Left hindlimb (tissue), 1 donor: ENCODE measurements at places on chromosomes 4 and X.

GRCh38 chrX:110477593-110478228, 119.1 kb downstream of the RTL9 start:
- peak; percentile 28 for DNase-seq

DNA sequence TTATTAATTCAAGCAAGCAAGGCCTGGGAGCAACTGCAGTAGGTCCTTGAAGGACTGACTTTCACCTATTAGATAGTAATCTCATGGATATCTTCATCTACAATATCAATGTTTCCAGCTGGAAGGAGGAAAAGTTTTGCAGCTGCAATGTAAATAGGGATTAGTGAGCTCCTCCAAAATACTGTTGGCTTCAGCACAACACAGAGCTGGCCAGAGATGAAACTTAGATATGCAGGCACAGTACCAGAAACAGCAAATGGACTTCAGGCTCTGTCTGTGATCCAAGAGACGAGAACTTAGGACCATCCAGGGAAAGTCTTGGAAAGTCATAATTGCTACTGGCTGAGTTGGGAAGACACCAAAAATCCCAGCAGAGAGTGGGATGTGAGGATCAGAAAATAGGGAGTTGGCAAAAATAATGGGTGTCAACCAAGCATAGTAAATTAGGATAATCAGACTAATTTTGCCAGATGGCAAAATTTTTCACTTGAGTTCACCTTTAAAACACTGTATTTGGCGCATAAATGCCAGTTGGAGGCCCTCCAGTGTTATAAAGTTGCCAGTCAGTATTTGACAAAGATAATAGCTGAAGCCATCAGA, 57.5 kb downstream of the PARM1 start:
- DNase-seq = peak; percentile 46

DNA sequence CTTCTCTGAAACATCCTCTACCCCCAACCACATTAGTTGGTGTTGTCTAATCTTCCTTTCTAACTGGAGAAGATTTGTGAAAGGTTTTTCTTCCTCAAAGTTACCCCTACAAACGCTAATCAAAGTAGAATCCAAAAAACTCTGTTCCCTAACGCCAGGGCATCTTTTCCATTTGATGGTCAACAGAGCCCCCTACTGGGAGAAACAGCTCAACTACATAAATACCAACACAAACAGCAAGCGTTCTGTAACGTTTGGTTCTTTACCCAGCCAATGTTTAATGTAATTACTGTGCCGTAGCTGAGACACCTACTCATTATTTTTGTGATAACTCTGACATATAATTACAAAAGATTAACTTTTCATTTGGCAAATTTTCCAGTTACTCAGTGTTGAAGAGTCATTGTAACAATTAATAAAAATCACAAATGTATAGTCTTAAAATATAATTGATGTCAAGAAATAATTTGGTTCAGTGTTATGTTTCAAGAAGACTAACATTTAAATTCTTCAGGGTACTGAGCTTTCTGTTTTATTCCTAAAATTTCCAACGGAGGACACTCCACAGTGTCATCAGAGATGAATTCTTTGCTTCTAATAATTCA, 94.9 kb upstream of the TBC1D9 start:
- DNase-seq = peak; percentile 50

GRCh38 chr4:107619066-107619465, 101.0 kb downstream of the PAPSS1 start:
- peak; percentile 59 for DNase-seq

GRCh38 chr4:112318239-112319142, 21.3 kb downstream of the ALPK1 start:
- no peak for DNase-seq

DNA sequence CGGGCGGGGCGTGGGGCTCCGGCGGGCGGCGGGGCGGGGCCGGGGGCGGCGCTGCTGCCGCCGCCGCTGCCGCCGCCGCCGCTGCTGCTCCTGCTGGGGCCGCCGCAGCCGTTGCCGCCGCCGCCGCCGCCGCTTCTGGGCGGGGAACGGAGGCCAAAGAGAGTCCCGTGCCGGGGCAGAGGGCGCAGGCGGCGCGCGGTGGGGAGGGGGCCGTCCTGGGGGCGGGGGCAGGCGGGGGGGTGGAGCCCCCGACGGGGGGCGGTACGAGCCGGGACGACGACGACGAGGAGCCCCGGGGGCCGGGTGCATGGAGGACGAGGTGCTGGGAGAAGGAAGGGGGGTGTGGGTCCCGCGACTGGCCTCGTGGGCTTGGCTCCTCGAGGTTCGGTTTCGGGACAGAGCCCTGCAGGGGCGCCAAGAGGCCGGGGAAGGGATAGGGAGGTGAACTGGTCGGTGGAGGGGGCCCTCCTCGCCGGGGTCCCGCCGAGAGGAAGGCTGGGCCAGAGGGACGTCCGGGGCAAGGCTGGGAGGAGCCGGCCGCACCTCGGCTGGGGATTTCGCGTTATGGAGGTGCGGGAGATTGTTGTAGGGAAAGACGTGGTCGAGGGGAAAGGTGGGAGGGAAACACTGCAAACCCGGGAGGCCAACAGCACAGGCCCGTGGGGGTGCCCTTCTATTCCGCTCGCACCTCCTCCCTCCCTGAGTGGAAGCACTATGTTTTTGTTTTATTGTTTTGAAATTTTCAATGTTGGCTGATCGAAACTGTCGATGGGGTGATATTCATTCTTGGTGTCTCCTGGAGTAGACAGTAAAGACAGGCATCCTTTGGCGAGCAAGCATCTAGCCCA, 1.9 kb downstream of the BCORL1 start:
- DNase-seq = peak; percentile 56

DNA sequence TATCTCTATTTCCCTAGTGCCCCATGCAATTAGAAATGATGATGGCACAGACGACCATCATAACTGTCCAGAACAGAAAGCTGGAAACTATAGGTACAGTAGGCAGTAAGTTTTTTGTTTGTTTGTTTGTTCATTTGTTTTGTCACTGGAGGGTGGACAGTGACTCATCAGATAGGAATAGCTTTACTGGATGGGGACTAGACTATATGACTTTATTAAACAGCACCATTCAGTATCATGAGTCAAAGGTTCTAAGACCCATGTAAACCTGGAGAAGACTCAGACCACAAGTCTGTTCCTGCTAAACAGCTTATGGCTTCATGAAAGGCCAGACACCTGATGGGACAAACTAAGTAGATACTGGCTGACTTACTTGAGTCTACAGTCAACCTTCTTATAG, 38.4 kb downstream of the PLAC1 start:
- DNase-seq = no peak

DNA sequence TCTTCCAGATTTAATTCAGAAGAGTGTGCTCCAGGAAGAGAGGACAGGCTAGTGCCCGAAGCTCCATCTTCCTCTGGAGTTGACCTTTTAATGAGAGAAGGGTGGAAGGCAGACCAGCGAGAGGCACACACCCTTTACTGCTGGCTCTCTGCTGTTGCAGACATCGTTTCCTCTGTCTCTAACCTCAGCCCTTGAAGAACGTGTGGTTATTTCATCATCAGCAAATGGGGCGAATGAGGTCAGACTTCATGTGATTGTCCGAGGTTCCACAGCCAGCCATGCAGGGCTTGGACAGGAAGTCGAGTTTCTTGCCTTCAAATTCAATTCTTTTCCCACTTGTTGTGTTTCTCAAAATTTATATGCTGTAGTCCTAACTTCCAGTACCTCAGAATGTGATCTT, 155.2 kb upstream of the MSX1 start:
- DNase-seq = no peak

DNA sequence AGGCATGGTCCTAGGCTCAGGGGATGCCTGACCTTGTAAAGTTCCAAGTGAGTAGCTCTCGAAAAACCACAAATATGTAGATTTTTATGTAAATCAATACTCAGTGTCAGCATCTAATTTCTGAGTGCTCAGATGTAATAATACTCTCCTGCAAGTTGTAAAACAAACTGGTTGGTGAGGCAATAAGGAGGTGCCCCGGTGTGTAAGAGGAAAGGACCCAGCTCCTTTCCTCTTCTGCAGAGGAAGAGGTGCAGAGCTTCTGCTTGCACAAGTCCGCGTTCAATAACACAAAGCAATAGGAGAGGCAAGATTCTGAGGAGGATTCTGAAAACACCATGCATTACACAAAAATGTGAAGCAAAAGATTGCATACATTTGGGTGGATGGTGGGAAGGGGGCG, 43.6 kb upstream of the ENPP6 start:
- no peak for DNase-seq

- DNase-seq = no peak
Observed at GRCh38 chrX:111131572-111131971, 35.6 kb downstream of the PAK3 start.

GRCh38 chrX:134936542-134936941, 54.2 kb upstream of the SMIM10 start:
- DNase-seq = no peak

GRCh38 chr4:152189451-152190179, 346.3 kb downstream of the FBXW7 start:
- no peak for DNase-seq

GRCh38 chr4:139774759-139775487, 109.3 kb downstream of the MGST2 start:
- DNase-seq = no peak

GRCh38 chr4:80726471-80726870, 304.0 kb upstream of the BMP3 start:
- DNase-seq = no peak

DNA sequence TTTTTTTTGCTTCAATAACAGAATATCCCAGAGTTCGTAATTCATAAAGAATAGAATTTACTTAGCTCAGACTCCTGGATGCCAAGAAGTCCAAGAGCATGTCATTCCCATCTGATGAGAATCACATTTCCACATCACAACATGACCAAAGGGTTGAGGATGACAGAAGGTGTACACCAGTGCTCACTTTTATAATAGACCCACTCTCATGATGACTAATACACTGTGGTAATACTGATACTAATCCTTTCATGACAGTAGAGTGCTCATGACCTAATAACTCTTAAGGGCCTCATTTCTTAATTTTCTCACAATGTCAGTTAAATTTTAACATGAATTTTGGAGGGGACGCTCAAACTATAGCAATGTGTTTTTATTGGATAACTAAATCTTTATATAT, 69.2 kb downstream of the ZNF732 start:
- DNase-seq = no peak

GRCh38 chr4:122716825-122717448, 15.6 kb upstream of the BBS12 start:
- no peak for DNase-seq

GRCh38 chrX:40908857-40909475, 173.6 kb upstream of the MED14 start:
- no peak for DNase-seq

DNA sequence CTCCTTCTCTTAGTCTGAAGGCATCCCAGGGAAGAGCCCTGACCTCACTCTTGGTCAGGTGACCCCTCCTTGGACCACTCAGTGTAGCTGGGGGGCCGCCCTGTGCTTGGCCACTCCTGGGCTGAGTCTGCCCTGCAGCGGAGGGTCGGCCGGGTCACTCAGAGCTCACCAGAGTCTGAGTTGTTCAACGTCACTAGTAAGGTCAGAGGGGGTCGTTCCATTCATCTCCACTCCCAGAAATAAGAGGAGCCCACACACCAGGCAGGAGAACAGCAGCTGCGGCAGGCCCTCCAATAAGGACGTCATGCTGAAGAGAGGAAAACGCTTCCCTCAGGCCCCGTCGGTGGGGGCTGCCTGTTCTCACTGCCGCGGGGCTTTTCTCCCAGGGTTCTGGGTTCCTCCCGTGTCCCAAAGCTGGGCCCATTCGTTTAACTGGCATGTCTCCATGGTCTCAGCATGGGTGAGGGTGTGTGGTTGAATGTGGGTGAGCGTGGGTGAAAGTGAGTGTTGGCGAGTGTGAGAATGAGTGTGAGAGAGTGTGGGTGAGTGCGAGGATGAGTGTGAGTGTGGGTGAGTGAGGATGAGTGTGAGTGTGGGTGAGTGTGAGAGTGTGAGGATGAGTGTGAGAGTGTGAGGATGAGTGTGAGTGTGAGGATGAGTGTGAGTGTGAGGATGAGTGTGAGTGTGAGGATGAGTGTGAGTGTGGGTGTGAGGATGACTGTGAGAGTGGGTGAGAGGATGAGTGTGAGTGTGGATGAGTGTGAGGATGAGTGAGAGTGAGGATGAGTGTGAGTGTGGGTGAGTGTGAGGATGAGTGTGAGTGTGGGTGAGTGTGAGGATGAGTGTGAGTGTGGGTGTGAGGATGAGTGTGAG, 47.7 kb downstream of the ING2 start:
- DNase-seq = no peak

DNA sequence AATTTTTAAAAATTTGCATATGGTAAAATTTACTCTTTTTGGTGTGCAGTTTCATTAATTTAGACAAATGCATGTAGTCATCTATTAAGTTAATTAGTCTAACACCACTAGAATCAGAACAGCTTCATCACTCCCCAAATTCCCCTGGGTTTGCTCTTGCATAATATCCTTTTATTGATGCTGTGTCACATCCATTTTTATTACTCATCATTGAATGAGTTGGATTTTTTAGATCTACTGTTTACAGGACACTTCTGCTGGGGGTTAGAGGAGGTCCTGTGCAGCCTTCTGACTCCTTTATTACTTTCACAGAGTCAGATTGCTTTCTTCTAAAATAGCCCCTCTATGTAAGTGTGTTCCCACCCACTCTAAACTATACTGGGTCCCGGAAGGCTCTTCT, 65.9 kb downstream of the MTHFD2L start:
- DNase-seq = no peak

DNA sequence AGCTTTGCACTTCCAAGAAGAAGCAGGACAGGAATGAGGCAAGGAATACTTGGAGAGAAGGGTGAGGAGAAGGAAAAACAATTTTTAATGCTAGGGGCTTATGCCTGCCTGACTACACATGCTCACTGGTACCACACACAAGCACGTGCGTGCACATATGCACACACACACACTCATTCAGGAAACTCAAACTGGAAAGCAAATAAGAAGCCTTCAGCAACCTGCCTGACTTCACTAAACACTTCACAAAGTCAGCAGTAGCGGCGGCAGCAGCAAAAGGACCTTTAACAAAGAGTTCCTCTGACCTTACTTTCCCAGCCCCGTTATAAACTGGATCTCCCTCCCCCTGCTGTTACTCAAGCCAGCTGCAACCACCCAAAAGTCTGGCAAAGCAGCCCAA, 3.3 kb downstream of the ZDHHC9 start:
- no peak for DNase-seq

GRCh38 chrX:129772796-129773431, 6.8 kb upstream of the SASH3 start:
- DNase-seq = peak; percentile 54

DNA sequence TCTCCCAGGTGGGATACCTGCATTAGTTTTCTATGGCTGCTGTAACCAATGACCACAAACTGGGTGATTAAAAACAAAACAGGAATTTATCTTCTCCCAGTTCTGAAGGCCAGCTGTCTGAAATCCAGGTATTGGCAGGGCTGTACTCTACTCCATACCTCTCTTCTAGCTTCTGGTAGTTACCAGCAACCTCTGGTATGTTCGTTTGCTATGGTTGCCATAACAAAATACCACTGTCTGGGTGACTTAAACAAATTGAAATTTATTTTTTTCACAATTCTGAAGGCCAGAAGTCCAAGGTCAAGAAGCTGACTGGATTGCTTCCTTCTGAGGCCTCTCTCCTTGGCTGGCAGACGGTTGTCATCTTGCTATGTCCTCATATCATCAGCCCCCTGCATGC, 642.1 kb upstream of the TENM3 start:
- DNase-seq = no peak

GRCh38 chrX:149248073-149248625, 257.0 kb downstream of the IDS start:
- no peak for DNase-seq

GRCh38 chr4:139740531-139741041, 75.0 kb downstream of the MGST2 start:
- DNase-seq = peak; percentile 73

GRCh38 chrX:104391906-104392305, 137.2 kb upstream of the ESX1 start:
- DNase-seq = no peak
